ENCODE measurements at places on chromosomes 3 and 15.

GRCh38 chr15:86556396-86557017 is 476.8 kb downstream of the AGBL1 start:
- DNase-seq, result no peak

GRCh38 chr3:21326704-21327475 is 424.1 kb downstream of the ZNF385D start:
- no peak for DNase-seq

- no peak for DNase-seq
Measured at GRCh38 chr3:173823911-173824460, 426.4 kb downstream of the NLGN1 start.

- no peak for DNase-seq
Measured at GRCh38 chr3:124605781-124606579, 124.3 kb upstream of the UMPS start.

DNA sequence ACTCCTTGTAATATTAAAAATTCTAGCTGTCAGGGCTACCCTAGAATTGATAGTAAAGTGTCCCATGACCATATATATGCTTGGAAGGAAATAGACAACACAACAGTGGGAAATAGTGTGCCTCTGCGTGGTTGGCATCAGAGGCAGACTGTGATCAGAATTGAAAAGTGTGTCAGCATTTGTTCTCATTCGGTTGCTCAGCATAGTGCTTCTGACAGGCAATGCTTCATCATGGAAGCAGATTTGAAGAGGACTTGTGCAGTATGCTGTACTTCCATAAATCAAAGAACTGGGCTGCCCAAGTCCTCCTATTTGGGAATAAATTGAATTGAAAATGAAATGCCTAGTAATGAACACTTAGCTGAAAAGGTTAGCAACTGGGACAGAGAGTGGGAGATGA is 435.7 kb downstream of the DIPK2A start:
- DNase-seq, result no peak

DNA sequence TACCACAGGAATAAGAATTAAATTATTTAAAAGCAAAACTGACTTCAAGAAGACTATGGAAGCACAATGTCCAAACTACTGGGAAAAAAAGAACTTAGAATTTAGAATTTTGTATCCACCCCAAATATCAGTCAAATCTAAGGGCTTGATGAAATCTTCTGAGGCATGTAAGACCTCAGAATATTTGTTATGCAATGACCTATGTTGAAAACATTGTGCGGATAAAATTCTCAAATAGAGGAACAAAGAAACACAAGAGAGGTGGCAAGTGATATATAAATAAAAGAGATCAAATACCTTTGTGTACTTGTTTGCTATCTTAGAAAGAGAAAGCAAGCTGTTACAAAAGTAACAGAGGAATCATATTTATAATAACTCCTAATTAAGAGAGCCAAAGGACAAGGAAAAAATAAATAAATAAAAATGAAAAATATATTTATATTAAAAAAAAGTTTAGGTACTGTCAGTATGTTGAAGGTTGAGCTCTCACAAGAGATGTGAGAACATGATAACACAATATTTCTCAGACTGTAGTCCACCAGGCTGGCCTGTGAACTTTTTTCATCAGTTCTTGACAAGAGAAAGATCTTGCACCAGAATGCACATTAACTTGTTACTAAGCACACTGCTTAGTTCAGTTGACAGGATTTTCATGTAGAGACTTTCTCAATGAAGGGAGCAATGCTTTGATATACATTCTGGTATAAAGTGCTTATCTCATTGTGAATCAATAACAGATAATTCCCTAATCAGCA is 50.0 kb downstream of the CPA3 start:
- no peak for DNase-seq

Data from effector memory CD8-positive, alpha-beta T cell (primary cell).